ENCODE measurements at places on chromosomes 1 and 21.

DNA sequence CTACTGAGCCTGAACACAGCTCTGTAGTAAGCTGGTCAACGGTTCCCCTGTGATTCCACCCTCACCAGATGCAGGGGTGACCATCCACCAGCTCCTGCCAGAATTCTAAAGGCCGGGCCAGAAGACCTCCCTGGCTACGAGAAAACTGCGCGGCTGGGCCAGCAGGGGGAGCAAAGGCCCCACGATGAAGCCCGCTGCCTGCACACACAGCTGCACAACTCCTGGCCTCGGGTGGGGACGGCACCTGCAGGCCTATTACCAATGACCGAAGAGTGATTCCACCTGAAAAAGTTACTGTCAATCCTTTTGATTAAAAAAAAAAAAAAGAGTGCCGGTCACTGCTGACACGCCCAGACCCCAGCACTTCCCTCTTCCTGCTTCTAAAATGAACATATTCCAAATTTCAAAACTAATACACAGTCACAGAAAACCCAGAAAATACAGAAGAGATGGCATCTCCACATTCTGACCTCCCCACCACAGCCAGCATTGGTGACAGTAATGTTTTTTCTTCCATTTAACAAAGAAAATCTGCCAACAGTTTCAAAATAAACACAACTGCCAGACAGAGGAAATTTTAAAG lies 49.8 kb upstream of the RIPK4 start:
- no peak for DNase-seq

DNA sequence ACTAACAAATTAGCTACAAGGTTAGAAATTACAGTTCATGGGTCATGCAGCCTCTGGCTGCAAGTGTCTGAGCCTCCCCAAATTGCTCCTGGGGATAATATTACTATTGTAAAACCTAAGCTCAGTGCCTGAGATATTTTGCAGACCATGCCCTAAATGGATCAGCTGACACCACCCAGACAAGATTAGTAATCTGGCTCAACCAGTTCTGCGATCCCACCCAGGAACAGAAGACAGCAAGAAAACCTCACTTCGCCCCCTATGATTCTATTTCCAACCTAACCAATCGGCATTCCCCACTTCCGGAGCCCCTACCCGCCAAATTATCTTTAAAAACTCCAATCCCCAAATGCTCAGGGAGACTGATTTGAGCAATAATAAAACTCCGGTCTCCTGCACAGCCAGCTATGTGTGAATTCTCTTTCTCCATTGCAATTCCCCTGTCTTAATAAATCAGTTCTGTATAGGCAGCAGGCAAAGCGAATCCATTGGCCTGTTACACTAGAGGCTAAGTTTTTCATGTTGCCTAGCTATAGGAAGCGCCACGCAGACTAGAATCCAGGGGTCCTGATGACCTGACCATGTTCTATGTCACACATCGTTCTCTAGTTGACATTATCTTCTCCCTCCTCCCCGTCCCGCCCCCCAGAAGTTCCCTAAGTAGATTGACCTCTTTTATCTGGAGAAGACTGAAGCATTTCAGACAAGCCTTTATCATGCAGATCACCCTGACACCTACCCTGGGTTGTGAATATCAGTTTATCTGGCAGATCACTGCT lies 22.4 kb upstream of the ZFYVE9 start:
- DNase-seq: no peak

GRCh38 chr1:7251454-7251800 lies 466.2 kb downstream of the CAMTA1 start:
- DNase-seq: no peak

GRCh38 chr1:164561472-164561871 lies 2.5 kb downstream of the PBX1 start:
- DNase-seq: peak; percentile 14

GRCh38 chr1:25238046-25238445 lies 5.7 kb upstream of the SYF2 start:
- no peak for DNase-seq

DNA sequence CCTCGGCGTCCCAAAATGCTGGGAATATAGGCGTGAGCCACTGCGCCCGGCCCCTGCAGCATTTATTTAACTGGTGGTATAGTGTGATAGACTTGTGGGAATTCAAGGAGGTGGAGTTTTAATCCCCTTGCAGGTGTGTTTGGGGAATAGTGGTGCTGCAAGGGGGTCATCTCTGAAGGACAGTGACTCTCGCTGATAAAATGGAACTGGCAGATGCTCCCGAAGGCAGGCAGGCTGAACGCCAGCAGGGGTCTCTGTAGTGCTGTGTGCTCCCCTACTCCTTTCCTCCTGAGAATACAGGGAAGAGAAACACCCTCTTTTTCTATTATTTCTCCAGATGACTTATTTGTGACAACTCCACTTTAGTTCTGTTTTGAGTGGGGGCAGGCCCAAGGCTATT lies 4.0 kb downstream of the OSCP1 start:
- peak; percentile 58 for DNase-seq

GRCh38 chr21:43269440-43269839 lies 100.6 kb downstream of the CRYAA start:
- no peak for DNase-seq

DNA sequence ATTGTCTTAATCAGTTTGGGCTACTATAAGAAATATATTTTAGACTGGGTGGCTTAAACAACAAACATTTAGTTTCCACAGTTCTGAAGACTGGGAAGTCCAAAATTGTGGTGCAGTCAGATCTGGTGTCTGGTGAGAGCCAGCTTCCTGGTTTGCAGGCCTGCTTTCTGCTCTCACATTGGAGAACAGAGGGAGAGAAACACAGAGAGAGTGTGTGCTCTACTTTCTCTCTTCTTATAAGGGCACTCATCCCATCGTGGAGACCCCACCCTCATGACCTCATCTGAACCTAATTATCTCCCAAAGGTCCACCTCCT lies 4.1 kb downstream of the LEPR start:
- DNase-seq: no peak

- peak; percentile 84 for DNase-seq
Measured at GRCh38 chr1:59692591-59692990, 122.2 kb upstream of the HOOK1 start.

GRCh38 chr1:89363196-89363595 lies 663 bp upstream of the GBP6 start:
- DNase-seq: no peak

- DNase-seq: no peak
Measured at GRCh38 chr1:66938613-66939012, 13.8 kb downstream of the MIER1 start.

DNA sequence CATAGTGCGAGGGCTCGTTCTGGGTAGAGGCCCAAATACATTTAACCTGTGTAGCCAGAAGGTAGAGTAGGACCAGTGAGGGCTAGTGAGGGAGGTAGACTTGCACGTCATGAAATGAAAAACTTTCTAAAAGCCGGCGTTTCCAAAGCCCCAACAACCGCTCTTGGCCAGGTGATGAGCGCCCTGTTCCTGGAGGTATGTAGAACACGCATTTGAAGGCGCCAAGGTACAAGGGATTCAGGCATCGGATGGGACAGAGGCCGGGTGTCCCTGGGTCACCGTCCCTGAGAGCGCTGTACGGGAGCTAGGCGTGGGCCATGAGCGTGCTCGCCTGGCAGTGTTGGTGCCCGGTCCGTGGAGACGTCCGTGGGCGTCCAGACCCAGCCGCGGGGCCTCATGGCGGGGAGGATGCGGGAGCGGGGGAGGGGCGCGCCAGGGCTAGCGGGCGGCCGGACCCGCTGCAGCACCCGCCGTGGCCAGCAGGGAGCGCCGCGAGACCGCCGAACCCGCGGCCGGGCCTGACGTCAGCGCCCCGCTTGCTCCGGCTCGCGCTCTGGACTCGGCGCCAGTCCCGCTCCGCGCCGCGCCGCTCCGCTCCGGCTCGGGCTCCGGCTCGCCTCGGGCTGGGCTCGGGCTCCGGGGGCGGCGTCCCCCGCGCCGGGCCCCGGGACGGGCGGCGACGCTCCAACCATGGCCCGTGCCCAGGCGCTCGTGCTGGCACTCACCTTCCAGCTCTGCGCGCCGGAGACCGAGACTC lies at the start of gene PTPRU:
PTPRU (plus strand) TSS at position 568 of the 757 bp plus-strand sequence; CDS start at position 691, 123 bp downstream.
- DNase-seq: peak; percentile 13

- DNase-seq: no peak
Measured at GRCh38 chr1:210207597-210208450, 24.8 kb upstream of the SERTAD4 start.

GRCh38 chr1:54272134-54272533 lies 72.2 kb downstream of the MRPL37 start:
- DNase-seq: no peak

- no peak for DNase-seq
Measured at GRCh38 chr1:7265771-7266371, 480.6 kb downstream of the CAMTA1 start.

DNA sequence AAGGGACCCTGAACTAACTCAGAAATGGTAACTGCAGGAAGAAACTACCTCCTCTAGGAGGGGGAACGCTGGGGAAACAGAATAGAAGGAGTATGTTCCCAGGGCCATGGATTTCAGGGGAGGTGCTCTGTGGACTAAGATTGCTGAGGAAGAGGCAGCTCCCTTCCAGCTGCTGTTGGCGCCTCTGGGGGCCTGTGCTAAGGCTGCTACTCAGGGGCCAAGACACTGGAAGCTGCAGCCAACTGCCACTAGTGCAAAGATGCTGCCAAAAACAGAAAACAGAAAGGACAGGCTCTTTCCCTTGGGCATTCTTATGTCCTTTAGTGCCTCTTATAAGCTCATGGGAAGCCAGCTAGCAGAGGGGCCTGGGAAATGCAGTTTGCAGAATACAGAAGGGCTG lies 58.0 kb upstream of the SGIP1 start:
- no peak for DNase-seq

GRCh38 chr21:33121715-33122475 lies 52.0 kb downstream of the OLIG1 start:
- no peak for DNase-seq

- DNase-seq: no peak
Measured at GRCh38 chr1:59978026-59978425, 51.5 kb upstream of the CYP2J2 start.

- DNase-seq: no peak
Measured at GRCh38 chr1:74426208-74426937, 86.0 kb downstream of the LRRC53 start.

DNA sequence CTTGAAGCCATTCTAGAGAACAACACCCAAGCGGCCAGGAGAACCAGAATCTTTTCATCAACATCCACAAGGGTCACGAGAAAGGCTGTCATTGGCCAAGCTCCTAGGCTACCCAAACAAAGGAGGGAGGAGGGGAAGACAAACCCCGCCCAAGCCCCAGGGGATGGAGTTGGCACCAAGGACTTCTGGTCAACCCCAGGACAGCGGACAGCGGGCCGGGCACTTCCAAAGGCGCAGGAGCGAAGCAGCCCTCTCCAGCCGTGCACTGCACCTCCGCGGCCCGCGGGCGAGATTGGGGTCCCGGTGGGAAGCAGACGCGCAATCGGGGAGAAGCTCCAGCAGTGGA lies at the start of gene CLIC6:
CLIC6 (plus strand) TSS at position 192 of the 346 bp plus-strand sequence. CDS start 395 bp downstream, outside the sequence.
- DNase-seq: no peak

DNA sequence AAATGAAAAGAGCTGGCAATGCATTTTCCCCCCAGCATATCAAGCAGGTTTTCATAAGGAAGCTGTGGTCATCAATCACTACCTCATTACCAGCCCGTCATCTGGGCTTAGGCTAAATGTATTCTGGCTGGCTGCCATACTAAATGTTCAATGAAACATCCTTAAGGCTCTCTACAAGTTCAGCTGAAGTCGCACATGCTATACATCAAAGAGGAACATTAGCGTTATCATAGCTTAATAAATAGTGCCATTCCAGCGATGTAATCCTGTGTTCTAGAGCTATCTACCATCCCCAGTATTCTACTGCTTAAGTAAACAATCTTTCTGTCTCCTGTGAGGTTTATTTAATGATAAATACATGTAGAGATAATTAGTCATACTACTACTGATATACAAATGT lies 288.8 kb downstream of the DPYD start:
- DNase-seq: peak; percentile 2

- DNase-seq: peak; percentile 8
Measured at GRCh38 chr1:179228783-179229213, 679 bp downstream of the ABL2 start.

DNA sequence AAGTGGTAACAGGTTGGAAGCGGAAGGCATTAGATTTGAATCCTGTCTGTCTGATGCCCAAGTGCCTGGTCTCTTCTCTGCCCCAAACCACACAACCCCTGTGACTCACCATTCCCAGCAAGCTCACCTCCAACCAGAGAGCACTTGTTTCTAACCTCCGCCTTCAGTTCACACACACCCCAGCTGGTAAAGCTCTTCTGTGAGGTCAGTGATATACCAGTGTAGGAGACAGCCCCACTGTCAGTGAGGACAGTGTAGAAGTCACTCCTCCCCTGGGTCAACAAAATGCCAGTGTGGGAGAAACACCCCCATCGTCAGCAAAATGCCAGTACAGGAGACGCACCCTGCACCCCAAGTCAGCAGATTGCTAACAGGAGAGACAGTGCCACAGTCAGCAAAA lies 2.6 kb downstream of the RIMS3 start:
- no peak for DNase-seq

GRCh38 chr1:17635276-17635675 lies 95.8 kb downstream of the ARHGEF10L start:
- DNase-seq: no peak

DNA sequence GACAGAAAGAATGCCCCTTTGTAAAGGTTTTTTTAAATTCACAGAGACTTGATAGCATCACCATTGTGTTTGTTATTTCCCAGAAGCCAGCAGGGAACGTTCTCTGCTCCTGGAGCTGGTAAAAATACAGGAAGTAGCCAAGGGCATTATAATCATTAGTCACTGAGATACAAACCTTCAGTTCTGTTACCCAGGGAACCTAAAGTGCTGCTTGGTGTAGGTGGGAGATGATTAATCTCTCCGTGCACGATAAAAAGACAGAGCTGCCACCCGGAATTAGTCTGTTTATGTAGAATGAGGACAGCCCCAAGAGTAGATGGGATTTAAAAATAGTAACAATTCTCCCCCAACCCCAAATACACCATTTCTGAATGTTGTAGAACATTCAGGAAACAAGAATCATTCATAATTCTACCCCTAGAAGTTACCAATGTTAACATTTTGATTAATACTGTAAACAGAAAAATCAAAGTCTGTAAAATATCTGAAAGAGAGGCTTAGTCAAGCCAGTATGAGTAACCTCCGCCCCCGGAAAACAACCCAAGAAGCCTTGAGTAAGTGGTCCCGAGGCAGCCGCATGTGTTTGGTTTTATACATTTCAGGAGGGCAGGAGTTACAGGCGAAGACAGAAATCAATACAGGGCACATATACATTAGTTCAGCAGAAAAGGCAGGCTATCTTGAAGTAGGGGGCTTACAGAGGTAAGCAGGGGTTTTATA lies 45.3 kb upstream of the CTBS start:
- no peak for DNase-seq

DNA sequence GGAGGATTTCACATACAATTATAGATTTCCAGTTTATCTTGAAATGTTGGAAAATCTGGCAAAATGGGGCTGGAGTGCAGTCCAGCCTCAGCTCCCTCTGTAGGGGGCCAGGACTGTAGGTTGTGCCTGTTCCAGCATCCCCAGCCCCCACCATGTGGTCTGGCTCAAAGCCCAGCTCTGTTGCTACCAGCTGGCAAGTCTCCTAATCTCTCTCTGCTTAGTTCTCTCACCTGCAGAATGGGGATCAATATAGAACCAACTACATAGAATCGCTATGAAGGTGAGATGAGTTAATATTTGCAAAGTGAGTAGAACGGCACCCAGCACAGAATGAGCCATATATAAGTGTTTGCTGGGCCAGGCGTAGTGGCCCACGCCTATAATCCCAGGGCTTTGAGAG lies 50.0 kb upstream of the TARDBP start:
- peak; percentile 68 for DNase-seq

- no peak for DNase-seq
Measured at GRCh38 chr1:76198452-76198851, 123.9 kb downstream of the ST6GALNAC3 start.
